Pancreas (tissue), 10 donors: ENCODE measurements at places on chromosomes 16 and 17. TPM values are rescaled to one million over a fixed set of nuclear protein-coding genes. Genes with fewer than 3 reads are reported as not detected.

The BANP gene
- polyA plus RNA-seq = 14.6 TPM

The C17orf113 gene
- polyA plus RNA-seq = 1.5 TPM

DNA sequence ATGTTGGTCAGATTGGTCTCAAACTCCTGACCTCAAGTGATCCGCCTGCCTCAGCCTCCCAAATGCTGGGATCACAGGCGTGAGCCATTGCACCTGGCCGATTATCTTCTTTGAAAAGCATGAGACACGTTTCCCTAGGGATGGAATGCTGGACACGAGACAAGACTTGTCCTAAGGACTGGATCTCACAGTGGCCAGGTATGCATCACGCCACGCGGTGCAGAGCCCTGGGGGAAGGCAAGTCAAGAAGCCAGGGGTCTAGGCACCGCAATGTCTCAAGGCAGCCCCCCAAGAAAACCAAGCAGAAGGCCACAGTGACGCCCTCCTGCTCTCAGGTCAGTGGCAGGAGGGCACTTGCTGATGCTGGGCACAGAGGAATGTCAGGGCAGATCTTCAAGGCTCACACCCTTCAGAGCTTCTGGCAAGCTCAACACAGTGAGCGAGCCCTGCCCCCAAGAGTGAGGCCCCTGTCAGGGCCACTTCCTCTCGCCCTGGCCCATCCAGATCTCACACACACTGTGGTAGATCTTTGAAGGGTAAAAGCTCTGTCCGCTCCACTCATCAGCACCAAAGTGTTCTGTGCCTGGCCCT, 134.7 kb downstream of the ZNF778 start:
- no peak for DNase-seq

- no peak for DNase-seq
Observed at GRCh38 chr16:66617728-66618127, 13.2 kb downstream of the CMTM3 start.

DNA sequence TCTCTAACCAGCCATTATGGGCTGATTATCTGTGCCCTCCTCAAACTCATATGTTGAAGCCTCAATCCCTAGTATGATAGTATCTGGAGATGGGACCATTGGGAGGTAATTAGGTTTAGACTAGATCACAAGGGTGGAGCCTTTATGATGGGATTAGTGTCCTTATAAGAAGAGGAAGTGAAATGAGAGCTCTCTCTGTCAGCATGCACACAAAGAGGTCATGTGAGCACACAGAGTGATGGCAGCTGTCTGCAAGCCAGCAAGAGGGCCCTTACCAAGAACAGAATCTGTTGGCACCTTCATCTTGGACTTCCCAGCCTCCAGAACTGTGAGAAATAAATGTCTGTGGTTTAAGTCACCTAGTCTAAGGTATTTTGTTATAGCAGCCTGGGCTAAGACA, 101.9 kb downstream of the PCTP start:
- DNase-seq = no peak
